ENCODE measurements at places on chromosomes 13 and 19.
A peak's percentile ranks its signal among the peaks of the same experiment; 100 is the strongest.

- DNase-seq: no peak
These were observed 47.8 kb downstream of the ELF1 start for GRCh38 chr13:40971321-40971720.

DNA sequence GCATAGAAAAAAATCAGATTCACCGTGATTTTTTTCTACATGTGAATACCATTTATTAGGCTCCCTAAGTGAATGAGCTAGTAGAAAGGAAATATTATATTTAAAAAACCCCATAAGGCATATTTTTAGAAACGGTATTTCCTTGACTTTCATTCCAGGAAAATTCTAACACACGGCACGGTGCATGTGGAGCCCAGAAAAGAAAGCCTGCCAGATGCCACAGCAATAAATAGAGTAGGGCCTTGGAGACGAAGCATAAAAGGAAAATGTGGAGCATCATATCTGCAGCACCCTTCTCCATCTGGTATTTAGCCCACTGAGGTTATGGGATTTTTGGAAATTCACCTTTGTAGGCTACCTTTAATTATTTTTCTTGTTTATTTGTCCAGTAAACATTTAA lies 314.4 kb downstream of the ENOX1 start:
- no peak for DNase-seq

DNA sequence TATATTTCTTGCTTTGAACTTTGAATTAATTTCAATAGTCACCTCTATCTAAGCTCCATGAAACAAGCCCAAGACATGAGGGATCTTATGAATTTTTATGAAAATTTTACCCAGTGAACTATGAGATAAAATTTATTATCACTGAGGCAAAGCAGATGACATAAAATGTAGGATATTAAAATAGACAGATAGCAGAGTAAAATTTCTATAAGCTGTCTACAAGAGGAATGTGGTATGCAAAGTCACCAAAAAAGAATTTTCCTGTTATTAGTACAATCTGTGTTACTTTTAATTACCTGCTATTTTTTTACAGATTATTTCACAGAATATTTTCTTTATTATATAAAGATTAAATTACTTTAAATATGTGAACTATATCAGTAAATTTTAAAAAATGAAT lies 2312.6 kb downstream of the PCDH9 start:
- DNase-seq: no peak

DNA sequence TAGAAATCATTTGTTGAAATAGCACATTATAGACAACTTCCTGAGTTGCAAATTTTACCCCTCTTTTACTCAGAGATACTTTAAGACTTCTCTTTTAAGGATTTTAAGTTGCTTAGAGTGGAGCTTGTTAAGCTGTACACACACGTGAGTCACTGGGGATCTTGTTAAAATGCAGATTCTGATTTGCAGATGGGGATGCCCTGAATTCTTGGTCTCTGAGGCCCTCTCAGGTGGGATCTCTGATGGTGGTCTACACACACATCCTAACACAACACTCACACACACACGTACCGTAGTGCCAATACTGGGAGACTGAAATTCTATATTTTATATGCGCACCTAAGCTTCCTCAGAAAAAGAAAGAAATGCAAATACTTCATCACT lies 788.3 kb downstream of the UQCRFS1 start:
- no peak for DNase-seq

DNA sequence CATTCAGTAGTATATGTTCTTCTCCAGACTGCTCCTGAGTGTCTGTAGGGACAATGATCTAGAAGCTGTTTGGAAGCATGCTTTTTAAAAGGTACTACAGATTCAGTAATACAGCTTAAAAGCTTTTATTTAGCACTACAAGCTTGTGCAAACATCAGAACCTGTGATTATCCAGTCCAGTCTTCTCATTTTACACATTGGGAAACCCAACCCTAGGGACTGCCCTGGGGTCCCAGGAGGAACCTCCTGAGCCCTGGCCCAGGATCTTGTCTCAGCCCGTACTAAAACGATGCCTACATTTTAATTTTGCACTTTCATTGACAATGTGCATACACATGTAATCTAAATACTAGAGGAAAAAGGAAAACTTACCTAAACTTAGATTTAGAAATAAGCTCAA lies 12.5 kb downstream of the DOCK9 start:
- DNase-seq: no peak

- no peak for DNase-seq
These were observed 465.8 kb downstream of the OLFM4 start for GRCh38 chr13:53494406-53494805.

DNA sequence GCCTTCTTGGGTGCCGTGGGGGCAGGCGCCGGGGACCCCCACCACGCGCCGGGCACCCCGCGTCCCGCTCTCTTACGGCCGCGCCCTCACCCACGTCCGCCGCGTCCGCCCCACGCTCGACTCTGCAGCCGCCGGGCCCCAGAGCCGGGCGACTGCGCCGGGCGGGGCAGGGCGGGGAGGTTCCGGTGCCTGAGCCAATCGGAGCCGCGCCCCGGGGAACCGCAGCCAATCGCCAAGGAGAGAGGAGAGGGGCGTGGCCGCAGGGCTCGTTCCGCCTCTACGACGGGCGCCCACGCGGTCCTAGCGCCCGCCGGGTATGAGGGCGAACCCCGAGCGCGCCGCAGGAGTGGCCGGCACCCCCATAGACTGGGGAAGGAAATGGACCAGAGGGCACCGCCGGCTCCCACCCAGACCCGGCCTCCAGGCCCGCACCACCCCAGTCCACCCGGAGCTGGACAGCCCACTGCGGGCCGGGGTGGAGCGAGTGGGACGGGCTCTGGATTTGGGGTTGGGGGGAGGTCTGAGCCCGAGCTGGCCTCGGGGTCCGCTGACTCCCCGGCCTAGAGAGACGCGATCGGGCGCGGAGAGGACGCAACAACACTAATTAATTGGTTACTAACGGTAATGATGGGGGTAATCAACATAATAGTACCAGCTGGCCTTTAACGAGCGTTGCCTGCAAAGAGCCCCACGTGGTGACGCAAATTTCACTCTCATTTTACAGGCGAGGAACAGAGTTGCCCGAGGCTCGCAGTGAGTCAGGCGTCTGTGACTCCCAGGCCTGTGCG lies at the start of gene MFSD12:
TSS of gene MFSD12 (minus strand) at position 126 of the 788 bp plus-strand sequence. CDS start 183 bp downstream, outside the sequence.
- DNase-seq: peak; percentile 25

DNA sequence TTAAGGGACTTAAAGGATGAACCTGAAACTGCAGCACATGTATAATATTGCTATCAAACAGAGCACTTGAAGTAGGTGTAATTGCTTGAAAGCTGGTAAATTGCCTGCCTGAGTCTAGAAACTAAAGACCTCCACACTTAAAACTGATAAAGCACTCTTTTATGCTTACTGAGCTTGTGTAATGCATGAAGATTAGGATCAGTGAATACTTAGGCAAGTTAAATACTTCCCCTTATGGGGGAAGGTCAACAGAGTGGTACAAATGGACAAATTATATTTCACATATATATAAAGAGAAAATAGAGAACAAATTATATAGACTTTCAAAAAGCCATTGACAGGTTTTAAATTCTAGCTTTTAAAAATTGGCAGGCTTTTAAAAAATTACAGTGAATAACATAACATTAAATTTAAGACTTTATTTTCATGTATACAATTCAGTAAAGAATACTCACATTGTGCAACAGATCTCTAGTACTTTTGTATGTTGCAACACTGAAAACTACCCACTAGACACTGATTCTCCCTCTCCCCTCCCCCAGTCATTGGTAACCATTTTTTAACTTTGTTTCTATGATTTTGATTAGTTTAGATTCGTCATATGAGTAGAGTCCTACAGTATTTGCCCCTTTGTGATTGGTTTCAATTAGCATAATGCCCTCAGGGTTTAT lies 23.9 kb downstream of the PIBF1 start:
- DNase-seq: no peak

Measured in hypothalamus (tissue), 51 donors.